Progenitor cell of endocrine pancreas (in vitro differentiated cells): ENCODE measurements at places on chromosomes 1 and 21.
A peak's percentile ranks its signal among the peaks of the same experiment; 100 is the strongest.

GRCh38 chr1:192945390-192946130 is 113.6 kb downstream of the UCHL5 start:
- DNase-seq: no peak

DNA sequence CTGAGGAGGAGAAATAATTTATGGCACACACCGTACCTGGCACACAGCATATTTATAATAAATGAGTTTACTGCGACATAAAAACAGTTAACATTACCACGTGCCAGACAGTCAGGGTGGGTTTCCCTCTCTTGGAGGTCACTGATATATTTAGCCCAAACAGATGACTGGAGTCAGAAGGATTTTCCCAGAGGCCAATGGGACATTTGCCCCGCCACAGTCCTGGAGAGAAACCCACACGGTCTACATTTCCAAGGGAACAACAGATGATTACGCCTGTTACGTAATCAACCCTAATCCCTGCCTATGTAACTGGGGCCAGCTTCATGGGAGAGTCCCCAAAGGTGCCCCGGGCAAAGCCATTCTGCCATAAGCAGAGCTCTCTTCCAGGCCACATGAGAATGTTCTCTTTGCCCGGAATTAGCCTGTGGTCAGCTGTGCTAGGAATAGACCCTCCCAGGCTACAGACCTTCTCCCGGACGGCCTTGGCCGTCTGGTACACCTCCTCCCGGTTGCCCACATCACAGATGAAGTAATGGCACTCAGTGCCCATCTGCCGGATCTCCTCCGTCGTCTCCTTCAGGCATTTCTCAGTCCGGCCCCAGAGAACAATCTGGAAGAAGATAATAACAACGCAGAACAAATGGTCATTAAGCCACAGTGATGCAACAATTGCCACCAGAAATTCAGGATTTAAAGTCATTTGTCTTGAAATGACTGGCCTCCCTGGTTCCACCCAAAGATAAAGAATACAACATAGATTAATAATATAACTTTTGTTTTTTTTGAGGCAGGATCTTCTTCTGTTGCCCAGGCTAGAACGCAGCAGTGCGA is 37.7 kb downstream of the DHRS3 start:
- no peak for DNase-seq

GRCh38 chr1:49576327-49576901 is 447.3 kb downstream of the AGBL4 start:
- DNase-seq: no peak

DNA sequence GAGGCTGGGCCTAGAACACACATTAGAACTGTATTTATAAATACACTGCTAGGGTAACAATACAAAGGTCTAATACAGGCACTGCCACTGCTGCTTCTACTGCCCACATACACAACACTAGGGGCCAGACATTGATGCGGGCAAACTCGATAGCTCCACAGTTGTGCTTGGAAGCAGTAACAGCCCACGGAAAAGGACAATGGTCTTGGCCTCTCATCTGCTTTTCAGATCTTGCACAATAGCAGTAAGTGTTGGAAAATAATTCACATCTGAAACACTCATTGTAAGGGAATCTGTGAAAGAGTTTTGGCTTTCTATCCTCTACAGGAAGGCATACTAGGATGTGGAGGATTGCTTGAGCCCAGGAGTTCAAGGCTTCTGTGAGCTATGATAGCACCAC is 6.9 kb upstream of the SPOCD1 start:
- DNase-seq: no peak

GRCh38 chr21:41418956-41419680 is 6.9 kb upstream of the MX1 start:
- no peak for DNase-seq

- no peak for DNase-seq
These were observed 5.8 kb downstream of the ECE1 start for GRCh38 chr1:21284206-21285054.

DNA sequence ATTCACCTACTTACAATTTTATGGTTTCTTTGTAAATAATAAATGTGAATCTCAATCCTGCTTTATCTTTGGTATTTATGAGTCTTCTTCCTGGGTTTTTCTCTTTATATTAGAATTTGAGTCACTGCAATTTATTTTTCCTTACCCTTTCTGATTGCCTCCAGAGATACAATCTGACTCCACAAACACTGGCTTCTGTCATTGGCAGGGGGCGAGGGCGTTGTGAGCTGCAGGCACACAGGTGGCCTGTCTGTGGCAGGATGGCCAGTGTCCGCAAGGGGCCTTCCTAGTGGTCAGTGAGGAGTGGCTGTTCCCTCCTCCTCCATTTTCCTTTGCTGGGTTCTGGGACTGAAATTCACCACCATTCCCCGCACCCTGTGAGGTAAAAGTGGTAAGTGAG is 2.0 kb upstream of the MTARC1 start:
- no peak for DNase-seq

DNA sequence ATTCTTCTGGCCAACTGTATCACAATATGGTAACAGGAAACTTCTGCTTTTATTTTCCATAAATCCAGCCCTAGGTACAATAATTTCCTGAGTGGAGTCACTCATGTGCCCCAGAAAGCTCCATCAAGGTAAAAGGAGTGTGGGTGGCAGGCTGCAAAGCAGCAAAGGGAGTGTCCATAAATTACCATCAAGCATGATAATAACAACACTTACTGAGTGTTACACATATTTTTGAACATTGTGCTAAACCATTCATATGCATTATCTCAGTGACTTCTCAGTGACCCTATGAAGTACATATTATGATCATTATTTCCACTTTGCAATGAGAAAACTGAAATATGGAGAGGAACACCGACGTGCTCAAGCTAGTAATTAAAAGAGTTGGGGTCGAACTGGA is 149.2 kb upstream of the PLXNA2 start:
- no peak for DNase-seq

DNA sequence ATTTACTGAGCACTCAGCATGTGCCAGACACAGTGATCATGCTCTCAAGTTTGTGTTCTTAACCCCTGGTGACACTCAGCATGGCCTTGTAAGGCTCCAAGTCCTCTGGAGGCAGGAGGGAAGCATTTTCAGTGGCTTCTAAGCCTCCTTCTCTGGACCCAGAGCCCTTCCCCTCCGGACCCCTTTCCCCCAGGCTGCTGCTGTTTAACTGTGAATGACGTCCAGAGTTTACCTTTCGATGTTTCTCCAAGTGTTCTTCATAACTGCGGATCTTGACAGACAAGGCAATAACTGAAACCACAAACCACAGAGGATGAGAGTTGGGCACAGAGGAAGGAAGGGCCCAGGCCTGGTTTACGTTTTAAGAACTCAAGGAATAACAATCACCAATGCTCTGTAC is 6.5 kb downstream of the MRPS15 start:
- DNase-seq: no peak

GRCh38 chr1:23444596-23445390 is 20.2 kb upstream of the TCEA3 start:
- DNase-seq: no peak

DNA sequence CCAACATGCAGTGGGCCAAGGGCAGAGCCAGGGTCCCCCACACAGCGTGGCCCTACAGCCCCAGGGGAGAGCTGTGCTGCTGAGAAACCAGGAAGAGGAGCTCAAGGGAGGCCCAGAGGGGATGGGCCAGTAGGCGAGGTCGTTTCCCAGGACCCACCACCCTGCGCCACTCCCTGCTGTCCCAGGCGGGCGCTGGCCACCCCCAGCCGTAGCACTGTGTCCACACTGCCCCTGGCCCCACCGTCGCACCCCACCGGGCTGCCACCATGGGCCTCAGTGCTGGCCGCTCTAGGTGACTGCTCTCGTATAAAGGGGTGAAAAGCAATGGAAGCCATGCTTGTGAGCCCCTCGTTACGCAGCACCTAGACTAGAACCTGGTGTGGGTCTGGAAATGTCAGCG is 22.4 kb downstream of the NADK start:
- DNase-seq: no peak

DNA sequence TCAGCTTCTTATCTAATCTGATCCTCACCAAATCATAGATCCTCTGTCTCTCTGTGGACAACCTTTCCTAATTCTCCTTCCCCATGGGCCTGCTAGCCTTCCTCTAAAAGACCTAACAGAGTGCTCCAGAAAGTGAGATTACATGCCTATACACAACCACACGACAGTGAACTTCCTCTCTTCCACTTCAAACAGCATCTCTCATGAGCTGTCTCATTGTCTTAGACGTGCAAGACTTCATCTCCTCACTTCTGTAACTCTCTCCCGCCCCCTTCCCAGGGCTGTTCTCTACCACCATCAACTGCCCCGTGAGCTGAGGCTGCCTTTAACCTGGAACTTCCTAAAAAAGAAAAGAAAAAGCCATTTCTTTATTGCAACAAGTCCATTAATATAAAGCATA is 14.1 kb upstream of the A3GALT2 start:
- DNase-seq: no peak

- no peak for DNase-seq
These were observed 29.3 kb downstream of the RSPH1 start for GRCh38 chr21:42466700-42467099.

GRCh38 chr1:101236516-101237228 is at the start of gene S1PR1:
S1PR1 (plus strand) TSS chr1:101237019; CDS start chr1:101238985, 1,966 bp downstream.
- DNase-seq: peak; percentile 56

- no peak for DNase-seq
These were observed 65.5 kb downstream of the SCCPDH start for GRCh38 chr1:246789454-246790339.

DNA sequence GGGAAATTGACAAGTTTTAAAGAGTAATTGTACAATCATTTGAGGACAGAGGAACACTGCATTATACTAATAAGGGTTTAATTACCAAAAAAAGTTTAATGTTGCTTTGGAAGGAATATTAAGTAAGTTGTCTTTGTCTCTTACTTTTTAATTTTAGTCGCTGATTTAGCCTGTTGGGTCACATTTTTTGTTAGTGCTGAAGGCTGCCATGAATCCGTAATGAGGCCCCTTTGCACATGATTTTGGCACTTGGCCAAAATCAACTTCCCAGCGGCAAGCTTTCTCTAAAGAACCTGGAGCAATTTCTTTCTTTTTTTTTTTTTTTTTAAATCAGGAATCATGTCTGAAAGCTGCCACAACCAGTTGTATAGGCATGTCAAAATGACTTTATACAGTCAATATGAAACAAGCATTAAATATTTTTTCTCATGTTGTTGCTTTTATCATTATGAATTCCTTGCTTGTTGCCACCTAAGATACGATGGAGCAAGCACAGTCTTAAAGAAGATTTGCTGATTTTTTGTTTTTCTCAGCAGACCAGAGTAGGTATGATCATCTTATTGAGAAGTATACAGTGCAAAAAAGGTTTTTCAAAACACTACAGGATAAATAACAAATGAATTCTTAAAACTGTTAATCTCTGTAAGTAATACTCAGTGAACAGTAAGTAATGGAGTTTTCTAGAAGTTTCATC is 690.4 kb downstream of the USP25 start:
- no peak for DNase-seq

DNA sequence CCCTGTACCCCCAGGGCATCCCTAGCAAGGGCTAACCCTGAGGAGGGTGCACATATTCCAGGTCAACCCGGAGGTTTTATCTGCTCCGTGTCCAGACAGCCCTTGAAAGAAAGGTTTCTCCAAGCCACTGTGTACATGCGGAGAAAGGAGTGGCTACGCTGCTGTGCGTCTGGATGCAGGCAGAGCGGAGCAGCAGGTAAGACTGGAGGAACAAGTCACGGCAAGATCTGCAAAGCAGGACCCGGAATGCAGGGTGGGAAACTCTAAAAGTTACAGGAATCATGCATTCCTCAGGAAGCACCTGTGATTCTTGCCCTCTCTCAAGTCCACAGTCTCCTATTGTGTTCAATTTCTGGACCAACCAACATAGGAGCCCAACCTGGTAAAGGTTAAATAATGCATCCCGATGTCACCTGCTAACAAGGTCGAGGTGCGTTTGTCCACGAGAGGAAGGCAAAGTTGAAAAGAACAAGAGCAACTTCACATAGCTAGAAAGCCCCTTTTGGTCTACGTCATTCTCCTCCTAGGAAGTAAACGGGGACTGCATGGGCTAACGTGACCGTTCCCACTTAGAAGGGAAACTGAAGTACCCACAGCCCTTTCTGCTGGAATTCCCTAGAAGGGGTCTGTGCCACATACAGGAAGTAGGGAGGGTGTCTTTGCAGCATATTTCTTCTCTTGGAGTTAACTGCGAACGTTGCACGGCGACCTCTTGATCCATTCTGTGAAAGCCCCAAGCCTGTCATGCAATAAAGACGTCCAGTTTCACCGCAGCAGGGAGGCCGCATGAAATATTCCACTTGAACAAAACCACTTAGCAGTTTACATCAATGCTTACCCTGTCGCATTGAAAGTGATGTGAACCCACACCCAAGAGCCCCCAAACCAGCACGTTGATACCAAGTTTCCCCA is 5.8 kb downstream of the TIAM1 start:
- DNase-seq: no peak

- DNase-seq: no peak
These were observed 204.7 kb upstream of the RGS18 start for GRCh38 chr1:191953526-191953925.

DNA sequence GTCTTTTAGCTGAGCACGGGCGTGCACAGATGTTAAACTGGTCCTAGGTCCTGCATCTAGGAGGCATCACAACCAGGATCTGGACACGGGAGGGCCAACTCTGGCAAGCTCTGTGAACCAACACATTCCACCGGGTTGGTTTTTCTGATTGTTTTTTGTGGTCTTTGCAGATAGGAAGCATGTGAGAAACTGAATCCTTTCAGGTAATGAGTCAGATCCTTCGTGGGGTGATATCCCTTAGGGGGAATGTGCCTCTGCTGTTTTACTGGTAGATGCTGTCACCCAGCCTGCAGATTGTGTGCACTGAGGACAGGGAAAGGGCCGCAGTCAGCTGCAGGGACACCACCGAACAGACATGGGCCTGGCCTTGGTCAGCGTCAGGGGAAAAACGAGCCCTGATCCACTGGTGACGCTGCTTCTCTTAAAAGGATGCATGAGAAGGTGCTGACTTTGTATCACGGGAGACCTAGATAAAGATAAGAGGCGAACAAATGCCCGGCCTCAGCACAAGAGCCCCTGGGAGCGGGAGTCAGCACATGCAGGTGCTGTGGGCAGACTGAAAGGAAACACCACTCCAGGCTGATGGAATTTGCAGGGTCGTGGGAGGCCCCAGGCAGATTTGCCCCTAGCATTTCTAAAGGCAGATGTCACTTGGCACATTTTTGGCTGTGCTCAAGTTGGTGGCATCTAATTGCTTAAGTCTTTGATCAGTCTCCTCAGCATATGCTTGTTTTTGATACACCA is 51.1 kb downstream of the DOP1B start:
- no peak for DNase-seq

GRCh38 chr1:35447278-35447677 is 109.9 kb downstream of the KIAA0319L start:
- no peak for DNase-seq

DNA sequence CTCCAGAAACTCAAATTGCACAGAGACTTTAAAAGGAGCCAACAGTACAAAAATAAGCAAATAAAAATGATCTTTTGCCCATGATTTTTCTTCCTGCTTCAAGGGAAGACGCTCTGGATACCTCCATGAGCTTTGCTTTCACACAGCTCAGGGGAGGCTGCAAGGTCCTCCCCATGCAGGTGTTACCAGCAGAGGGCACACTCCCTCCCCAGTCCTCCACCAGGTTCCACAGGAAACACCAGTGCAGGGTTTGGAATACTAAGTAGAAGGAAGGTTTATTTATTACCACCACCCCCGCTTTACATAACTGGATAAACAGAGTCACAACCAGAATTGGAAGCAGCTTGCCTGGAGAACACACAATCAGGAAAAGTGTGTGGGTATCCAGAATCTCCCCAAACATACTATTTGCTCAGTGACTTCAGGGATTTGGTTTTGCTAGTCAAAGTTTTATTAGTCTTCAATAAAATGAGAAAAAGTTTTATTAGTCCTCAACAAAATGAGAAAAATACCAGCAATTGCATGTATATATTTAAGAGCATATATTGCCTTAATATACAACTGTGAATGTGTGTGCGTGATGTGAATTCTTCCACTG is 37.3 kb downstream of the HSD3B1 start:
- no peak for DNase-seq
